ENCODE measurements at places on chromosomes 6 and 20.

- DNase-seq = no peak
These were observed 9.7 kb downstream of the LRRN4 start for GRCh38 chr20:6044115-6044514.

GRCh38 chr20:50488236-50488806 lies 21.9 kb upstream of the PTPN1 start:
- no peak for DNase-seq

DNA sequence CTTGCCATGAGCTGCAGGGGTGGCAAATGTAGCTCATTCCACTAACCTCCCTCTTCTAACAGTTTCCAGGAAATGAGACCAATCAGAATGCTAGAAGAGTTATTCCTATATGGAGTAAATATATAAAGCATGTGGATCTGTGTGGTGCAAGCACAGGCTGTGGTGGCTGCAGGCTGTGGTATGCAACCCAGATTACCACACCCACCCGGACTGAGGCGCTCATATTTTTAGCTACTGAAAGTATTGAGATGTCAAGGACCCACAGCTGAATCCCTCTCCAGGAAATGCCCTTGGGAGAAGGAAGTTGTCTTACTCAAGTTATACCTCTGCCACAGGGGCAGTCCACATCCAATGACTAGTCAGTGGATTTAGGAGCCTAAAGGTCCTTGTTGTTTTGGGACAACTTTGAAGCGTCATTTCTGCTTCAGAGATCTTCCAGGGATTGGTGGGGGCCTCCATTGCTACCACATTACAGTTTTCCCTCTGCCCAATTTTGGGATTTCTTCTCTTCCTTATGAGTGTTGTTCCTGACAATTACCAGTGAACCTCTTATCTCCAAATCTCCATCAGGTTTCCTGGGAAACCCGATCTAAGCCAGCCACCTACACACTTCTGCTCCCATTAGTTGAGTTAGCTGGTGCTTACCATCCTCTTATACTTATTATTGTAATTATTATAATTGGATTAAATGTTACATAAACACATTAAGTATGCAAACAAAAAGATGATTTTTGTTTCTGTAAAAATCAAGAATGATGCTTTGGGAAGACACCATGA lies 12.1 kb upstream of the REPS1 start:
- no peak for DNase-seq

DNA sequence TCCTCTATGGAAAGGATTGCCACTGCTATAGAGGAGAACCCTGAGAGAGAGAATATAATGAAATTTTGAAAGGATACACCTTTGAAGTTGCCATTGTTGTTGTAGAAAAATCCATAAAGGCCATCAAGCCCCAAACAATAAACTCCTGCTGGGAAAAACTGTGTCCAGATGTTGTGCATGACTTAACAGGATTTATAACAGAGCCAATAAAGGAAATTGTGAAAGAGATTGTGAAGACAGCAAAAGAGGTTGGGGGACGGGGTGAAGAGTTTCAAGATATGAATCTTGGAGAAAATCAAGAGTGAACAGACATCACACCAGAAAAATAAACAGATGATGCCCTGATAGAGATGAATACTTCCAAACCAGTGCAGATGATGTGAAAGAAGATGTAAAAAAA lies 396.4 kb downstream of the BCKDHB start:
- no peak for DNase-seq

DNA sequence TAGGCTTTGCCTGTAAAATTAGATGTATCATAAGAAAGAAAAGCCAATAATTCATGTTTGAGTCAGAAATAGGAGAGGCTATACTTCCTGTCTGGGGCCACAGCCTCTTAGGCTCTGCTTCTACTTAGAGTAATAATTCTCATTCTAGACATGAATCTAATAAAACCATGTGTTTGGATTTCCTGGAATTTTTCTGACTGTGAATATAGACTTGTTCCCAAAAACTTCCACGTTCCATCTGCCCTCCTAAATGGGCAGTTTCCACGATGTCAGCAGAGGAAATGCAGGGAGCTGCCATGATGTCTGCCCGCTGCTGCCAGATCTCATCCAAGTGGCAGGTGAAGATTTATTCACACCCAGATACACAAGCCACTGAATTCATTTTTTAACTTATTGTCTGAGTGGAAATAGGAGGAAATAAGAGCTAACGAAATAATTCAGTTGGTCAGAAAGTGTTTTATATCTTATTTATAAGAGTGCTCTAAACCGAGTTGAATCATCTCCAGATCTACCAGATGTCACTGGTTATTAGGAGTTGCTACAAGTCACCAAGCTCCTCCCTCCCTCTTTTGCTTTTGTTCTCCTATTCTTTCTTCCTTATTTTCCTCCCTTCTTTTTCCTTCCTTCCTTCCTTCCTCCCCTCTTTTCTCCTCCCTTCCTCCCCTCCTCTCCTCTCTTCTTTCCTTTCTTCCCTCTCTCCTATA lies 69.3 kb downstream of the ALDH8A1 start:
- DNase-seq = no peak

- peak; percentile 8 for DNase-seq
These were observed 41.8 kb upstream of the LAMA4 start for GRCh38 chr6:112296122-112296521.

- DNase-seq = no peak
These were observed 161.7 kb downstream of the DTNBP1 start for GRCh38 chr6:15500901-15501825.

GRCh38 chr20:57540890-57541580 lies 16.1 kb upstream of the CTCFL start:
- DNase-seq = no peak

DNA sequence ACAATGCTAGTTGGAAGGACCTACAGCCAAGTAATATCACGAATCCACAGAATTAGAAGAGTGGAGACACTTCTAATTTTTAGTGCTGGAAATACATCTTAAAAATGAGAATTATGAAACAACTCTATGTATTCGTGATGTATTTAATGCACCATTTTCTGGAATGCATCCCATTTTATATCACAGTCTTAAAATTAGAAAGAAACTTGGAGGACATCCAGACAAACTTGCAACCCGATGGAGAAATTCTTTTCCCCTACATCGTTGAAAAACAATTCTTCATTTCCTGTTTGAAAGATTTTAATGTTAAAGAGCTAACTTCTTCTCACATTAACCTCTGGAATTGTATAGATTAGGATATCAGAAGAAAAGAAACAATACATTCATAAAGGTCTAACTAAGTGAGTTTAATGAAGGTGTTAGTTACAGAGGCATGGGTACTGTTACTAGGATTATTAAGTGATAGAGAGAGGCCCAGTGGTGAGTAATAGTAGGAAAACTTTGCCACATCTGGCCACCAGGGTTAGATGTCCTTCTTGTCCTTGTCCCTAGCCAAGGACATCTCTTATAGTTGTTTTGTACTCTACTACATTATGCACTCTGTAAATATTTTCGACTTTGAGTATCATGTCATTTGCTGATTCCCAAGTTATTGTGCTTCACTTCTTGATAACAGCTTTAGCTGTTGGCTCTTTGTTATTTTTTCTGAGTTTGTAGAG lies 502.4 kb upstream of the PTCHD4 start:
- no peak for DNase-seq

DNA sequence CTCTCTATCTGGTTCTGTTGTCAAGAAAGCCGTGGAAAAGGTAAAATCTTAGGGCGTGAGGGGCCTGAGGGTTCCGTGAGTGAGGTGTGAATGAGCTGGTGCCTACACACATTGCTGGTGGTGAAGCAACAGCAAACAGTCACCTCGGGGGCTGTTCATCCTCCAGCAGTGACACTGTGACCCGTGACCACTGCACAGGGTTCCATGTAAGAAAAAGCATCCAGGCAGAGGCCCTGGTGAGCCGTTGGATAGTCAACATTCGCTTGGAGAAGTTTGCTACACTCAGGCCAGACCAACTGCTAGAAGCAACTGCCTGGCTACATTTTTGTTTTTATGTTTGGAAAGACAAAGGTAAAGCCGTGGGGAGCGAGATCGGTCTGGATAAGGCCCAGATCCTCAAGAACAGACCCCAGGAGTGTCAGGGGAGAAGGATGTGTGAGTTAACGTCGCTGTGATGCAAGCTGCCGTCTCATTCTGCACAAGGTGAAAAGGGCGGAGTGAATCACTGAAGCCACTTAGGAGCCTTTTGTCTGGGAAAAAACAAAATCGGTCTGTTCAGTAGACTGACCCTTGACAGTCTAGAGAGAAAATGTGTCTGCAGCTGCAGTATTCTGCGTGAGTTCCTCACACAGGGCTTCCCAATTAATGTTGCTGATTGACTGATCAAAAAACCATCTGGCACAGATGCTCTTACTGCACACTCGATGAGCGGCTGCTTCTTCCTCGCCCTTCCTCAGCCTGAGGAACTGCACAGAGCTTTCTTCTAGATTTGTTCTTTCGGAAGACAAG lies 404.0 kb downstream of the SMOC2 start:
- DNase-seq = no peak

- DNase-seq = no peak
These were observed 93.4 kb upstream of the SLC2A12 start for GRCh38 chr6:134145786-134146185.

- DNase-seq = no peak
These were observed 26.2 kb downstream of the TNXB start for GRCh38 chr6:32082935-32083334.

DNA sequence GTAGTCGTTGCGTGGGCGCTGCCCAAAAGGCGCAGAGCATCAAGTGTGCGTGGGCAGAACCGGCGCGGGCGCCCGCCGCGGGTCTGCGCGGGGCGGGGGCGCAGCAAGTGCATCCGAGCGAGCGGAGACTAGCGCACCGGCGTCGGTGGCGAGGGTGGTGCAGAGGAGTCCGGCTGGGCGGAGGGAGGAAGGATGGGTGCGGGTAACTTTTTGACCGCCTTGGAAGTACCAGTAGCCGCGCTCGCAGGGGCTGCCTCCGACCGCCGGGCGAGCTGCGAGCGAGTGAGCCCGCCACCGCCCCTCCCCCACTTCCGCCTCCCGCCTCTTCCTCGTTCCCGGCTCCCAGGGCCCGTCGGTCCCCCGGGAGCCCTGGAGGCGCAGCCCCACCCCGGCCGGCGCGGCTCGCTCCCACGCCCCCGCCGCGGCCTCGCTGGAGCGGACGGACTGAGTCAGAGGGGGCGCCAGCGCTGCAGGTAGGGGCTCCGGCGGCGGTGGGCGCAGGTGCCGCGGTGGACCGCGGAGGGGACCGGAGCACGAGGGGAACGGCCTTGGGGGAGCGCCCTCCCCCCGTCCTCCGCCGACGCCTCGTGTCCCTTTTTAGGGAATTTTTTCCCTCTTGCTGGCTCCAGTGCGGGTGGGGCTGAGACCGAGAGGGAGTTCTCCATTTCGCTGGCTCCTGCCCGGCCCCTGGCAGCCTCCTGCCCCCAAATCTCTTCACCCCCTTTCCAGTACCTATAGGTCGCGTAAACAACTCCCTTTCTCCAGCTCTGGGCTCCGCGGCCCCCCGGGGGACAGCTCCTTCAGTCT lies 1.6 kb upstream of the DBNDD2 start:
- peak; percentile 42 for DNase-seq

GRCh38 chr6:159722655-159723054 lies 4.7 kb upstream of the WTAP start:
- no peak for DNase-seq

DNA sequence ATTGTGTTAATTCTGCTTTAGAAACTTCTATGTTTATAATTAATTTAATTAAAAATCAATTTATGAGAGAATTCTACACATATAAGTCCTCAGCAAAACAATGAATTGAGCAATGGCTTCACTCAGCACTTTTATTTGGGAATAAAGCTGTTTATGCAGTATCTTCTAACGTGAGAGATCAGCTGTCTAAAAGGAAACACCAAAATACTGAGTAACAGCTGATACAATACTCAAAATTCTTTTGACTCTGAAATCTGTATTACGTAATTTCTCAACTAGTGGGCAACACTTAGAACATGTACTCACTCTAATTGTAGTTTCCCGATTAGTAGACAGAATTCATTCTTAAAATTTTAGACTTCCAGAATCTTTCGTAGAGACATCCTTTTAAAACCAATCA lies 49.8 kb downstream of the MAP3K7 start:
- no peak for DNase-seq

- no peak for DNase-seq
These were observed 86.6 kb downstream of the ECT2L start for GRCh38 chr6:138882369-138883017.

DNA sequence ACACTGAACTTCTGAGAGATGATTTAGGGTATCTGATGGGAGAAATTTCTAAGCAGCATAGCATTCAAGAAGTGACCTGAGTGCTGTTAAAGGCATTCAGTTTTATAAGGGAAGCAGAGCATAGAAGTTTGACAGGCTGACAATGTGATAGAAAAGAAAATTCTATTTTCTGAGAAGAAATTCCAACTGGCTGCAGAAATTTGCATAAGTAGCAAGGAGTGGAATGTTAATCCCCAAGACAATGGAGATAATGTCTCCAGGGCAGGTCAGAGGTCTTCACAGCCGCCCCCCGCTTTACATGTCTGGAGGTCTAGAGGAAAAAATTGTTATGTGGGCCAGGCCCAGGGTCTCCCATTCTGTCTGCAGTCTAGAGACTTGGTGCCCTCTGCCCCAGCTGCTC lies 1361.8 kb upstream of the EYS start:
- no peak for DNase-seq

- peak; percentile 39 for DNase-seq
These were observed 723 bp downstream of the AKIRIN2 start for GRCh38 chr6:87701344-87701675.

DNA sequence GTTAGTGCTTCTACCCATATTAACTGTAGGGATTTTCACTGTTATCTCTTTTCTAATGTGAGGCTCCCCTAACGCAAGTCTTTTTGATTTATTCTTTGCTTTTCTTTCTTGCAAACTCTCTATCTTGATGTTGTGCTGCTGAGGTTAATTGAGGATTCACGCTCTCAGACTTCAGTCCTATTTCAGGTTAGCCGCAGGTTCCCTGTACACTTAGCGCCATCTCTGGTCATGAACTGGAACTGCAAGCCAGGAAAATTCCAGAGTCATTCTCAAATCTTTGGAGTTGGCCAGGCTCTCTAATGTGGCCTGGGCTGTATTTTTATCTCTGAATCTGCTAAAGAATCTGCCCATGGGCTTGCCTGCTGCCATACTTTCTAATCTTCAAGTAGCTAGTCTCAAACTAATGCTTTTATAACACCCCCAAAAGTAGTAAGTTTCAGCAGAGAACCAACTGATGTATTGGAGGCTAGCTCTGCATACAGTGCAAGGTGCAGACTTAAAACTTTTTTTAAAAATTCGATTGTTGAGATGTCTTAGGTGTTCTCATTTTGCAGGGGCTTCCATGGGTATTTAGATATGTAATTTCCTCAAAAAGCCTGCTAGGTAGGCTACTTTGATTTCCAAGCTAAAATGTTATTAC lies 91.1 kb upstream of the OPRM1 start:
- peak; percentile 46 for DNase-seq

- DNase-seq = peak; percentile 45
These were observed 27.2 kb downstream of the UBE2V1 start for GRCh38 chr20:50085481-50086365.

- no peak for DNase-seq
These were observed 31.5 kb upstream of the GCM1 start for GRCh38 chr6:53179961-53180651.

- no peak for DNase-seq
These were observed 567.6 kb upstream of the MMS22L start for GRCh38 chr6:97850458-97851212.

GRCh38 chr6:163956571-163957407 lies 542.3 kb downstream of the QKI start:
- peak; percentile 66 for DNase-seq

- DNase-seq = no peak
These were observed 159.6 kb upstream of the MYLIP start for GRCh38 chr6:15969236-15969778.
